Hair follicular keratinocyte (primary cell): ENCODE measurements at places on chromosomes 16 and 17. TPM values are rescaled to one million over a fixed set of nuclear protein-coding genes. Genes with fewer than 3 reads are reported as not detected.

The KRT15 gene
- total RNA-seq = 23.0 and 62.9 TPM in 2 replicates

The GAST gene
- total RNA-seq = not detected in 2 replicates

The CLEC18C gene
- 0.08 TPM in 1 of 2 replicates, not detected in the other for total RNA-seq

The ZNF594 gene
- 0.87 and 2.1 TPM in 2 replicates for total RNA-seq

The MAP1LC3B gene
- 23.8 and 33.6 TPM in 2 replicates for total RNA-seq

The WFDC1 gene
- not detected in 2 replicates for total RNA-seq
